ENCODE measurements at places on chromosomes 5 and 9. TPM values are rescaled to one million over a fixed set of nuclear protein-coding genes. Genes with fewer than 3 reads are reported as not detected.
A peak's percentile ranks its signal among the peaks of the same experiment; 100 is the strongest.

ADRB2 gene
- total RNA-seq = 78.9 TPM

C9orf50 gene
- total RNA-seq = not detected

ANKRD34B gene
- not detected for total RNA-seq

DBH gene
- total RNA-seq = not detected

FREM1 gene
- total RNA-seq = not detected

- no peak for DNase-seq
These were observed 25.4 kb downstream of the NREP start for GRCh38 chr5:111731638-111732037.

GRCh38 chr9:94479757-94480156, 75.1 kb upstream of the PCAT7 start:
- no peak for DNase-seq

DNA sequence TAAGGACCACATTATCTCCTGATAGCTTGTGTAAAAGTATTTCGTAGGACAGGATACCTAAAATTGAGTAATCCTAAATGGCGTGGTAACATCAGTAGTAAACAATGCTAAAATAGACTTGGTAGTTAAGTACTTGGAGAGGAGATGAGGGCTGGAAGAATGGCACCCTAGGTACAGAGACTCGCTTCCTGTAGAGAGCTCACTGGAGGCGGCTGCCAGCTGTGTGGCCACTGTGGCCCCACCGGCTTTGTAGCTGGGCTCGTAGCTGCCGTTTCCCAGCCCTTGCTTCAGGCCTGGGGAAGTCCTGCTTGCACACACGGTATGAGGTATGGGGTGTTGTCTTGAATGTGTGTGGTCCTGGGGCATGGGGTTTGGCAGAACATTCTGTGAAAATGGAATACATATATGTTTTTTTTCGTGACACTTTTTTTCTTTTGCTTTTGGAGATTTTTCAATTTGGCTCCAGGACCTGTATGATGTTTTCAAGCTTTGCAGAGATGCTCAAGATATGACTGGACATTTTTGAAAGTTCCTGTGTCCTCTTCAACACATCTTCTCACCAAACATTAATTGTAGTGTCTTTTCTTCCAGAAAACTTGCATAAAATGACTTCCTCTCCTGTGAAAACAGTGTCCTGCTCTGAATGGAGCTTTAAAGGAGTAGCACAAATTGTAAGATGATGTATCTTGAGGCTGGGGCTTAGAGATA, 58.0 kb downstream of the RCL1 start:
- peak; percentile 29 for DNase-seq

GRCh38 chr9:116003397-116003796, 150.2 kb upstream of the PAPPA start:
- no peak for DNase-seq

GRCh38 chr5:112036206-112036605, 279.2 kb upstream of the NREP start:
- no peak for DNase-seq

GRCh38 chr9:105503881-105504280, 54.0 kb upstream of the FKTN start:
- DNase-seq = no peak

All from natural killer cell (primary cell).